H7 (cell line): ENCODE measurements at places on chromosomes 6 and 20. TPM values are rescaled to one million over a fixed set of nuclear protein-coding genes. Genes with fewer than 3 reads are reported as not detected.

Gene DNAH8
- 0.03 TPM in 1 of 2 replicates, not detected in the other for total RNA-seq

GRCh38 chr20:63591147-63591533 lies 17.1 kb upstream of the HELZ2 start:
- DNase-seq = peak; percentile 51

DNA sequence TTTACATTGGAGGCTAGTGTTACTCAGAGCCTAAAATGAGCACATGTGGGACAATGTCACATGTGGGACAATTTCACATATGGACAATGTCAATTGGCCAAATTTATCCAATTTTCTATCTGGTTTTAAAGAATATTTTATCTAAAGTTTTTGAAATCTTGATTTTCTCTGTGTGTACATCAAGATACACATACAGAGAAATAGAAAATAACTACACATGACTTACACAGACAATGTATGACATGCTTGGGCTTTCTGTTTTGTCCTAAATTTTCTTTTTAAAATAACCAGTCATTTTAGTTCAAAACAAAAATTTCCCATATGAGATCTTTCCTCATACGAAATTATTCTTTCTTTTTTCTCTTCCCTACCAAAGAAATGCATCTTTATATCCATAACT lies 24.6 kb downstream of the GGTLC1 start:
- DNase-seq = no peak

- DNase-seq = no peak
Measured at GRCh38 chr20:16308754-16309153, 264.5 kb downstream of the KIF16B start.

DNA sequence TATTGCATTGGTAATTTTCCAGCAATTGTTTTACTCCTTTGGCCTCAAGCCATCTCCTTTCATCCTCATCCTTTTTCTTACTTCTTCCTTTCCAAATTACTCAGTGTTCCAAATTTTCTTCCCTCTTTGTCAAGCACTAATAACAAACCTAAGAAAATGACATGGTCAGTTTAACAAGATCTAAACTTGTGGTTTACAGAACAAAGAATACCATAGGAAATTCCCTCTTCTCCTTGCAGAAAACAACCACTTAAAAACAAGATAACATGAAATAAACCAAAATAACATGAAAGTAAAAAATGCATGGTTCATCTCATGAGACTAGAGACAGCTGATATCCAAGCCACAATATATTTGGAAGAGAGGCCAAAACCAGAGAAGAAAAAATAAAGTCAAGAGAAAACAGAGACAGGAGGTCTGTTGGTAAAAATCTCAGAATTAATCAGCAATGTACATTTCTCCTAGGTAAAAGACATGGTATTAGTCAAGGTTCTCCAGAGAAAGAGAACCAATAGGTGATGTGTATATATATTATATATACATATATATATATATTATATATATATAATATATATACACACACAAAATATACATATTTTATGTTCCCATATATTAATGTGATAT lies 51.0 kb upstream of the SENP6 start:
- no peak for DNase-seq
